NCI-H2171 (cell line): ENCODE measurements at places on chromosomes 6 and 20.
A peak's percentile ranks its signal among the peaks of the same experiment; 100 is the strongest.

- no peak for DNase-seq
These were observed 203.2 kb upstream of the SMLR1 start for GRCh38 chr6:130624046-130624445.

GRCh38 chr6:63672582-63673129, 37.1 kb downstream of the PHF3 start:
- DNase-seq, result no peak

DNA sequence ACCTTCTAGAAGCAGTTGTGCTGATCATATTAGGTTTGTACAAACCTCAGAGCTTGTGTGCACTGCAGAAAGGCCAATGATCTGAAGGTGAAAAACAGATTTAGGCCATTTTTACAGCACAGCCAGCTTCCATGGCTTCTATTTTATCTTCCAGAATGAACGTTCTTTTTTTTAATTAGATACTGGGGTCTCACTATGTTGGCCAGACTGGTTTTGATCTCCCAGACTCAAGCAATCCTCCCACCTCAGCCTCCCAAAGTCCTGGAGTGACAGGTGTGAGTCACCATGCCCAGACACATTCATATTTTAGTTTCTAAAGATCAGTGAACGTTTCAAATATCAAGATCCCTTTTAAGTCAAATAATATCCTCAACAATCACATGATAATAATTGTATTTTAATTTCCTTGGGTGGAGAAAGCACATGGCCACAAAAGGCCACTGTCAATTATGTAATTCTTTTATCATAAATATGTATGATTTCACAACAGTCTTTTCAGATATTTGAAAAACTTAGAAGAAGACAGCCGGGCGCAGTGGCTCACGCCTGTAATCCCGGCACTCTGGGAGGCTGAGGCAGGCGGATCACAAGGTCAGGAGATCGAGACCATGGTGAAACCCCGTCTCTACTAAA, 326.7 kb upstream of the JARID2 start:
- no peak for DNase-seq

DNA sequence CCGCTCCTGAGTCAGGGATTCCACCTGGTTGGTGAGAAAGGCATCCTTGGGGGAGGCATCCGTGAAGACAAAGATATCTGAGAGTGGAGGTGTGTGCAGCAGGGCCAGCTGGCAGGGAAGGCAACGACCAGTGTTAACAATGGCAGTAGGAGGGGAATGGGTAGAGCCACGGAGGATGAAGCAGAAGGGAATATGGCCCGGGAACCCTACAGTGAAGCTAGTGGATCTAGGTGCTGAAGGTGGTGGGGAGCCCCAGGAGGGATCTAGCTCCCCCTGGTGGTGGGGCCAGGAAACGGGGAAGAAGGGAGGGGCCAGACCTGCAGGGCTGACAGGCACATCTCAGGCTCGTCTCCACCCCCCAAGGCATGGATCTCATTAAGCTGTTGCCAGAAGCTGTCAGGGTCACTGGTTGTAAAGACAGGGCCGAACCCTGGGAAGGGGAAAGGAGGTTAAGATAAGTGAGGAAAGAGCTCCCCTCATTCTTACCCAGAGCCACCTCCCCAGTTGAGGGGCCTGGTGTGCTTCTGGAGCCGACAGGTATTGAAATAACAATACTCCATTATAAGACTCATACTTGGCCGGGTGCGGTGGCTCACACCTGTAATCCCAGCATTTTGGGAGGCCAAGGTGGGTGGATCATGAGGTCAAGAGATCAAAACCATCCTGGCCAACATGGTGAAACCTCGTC, 7.3 kb downstream of the VWA7 start:
- peak; percentile 24 for DNase-seq

DNA sequence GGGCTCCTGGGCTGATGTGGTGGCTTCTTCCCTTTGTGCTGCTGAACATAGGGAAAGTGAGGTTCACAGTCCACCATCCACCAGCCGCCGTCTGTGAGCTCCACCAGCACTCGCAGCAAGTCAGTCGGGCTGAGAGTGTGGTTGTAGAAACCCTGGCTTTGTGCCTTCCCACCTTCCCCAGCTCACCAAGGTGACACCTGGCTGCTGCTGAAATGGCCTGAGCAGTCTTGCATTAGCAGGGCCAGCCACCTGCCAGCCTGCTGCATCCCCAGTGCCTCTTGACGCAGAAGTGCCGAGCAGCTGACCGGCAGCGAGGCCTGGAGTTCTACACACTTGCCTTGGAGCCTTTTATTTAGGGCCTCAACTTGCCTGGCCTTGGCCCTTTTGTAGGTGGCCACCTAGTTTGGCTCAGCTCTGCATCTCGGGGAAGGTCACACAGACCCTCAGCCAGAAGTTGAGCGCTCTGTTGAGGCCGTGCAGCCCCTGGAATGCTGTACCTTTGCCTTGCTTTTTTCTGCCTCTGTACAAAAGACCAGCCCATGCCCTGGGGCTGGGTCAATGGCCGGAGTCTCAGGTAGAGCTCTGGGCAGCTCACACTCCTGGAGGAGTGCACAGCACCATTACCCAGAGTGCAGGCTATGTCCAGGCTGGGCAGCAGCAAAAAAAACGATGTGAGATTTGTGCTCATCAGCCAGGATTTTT, 76.5 kb downstream of the PTPN1 start:
- DNase-seq, result no peak

- DNase-seq, result peak; percentile 99
These were observed 106.2 kb downstream of the DTD1 start for GRCh38 chr20:18694071-18694470.

DNA sequence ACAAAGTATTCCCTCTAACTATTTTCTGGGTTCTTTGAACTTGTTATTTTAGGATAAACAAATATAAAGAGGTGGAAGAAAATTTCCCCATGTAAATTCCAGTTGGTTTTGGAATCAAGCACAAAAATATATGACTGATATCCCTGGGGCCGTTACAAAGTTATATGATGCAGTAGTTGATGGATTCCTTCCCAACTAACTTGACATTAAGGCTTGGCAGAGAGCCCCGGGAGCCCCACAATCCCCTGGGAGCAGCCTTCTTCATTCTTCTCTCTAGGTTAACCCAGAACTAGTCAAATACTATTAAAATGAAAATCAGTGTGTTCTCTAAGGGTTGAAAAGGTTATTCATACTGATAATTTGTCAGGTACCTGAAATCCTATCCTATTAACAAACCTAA, 508.9 kb upstream of the SOX4 start:
- DNase-seq, result no peak

DNA sequence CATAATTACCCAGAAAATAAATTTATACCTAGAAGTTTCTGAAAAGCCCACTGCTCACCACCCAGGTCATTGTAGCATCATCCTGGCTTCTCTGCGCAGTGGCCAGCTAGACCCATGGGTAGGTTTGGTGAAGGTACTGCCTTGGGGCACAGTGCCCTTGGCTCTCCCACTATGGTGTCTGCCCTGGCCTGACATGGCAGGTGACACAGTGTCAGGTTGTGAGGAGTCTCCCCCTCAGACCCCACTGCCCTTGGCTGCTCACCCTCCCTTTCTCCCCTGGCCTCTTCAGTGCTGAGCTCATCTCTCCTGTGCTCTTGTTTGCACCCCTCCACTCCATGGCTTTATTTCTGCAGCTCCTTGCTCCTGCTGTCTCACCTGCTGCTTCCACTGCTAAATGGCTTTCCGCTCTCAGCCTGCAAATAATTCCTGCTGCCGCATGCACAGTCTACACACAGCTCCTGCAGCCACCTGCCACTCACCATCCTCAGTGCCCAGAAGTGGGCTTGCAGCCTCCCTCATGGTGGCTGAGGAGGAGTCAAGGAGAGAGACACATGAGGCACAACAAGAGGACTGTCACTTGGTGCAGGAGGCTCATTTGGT, 313.4 kb upstream of the MOCS1 start:
- no peak for DNase-seq

- DNase-seq, result no peak
These were observed 639 bp upstream of the RCAN2 start for GRCh38 chr6:46491628-46492547.
